ENCODE measurements at places on chromosomes 11 and 22.

DNA sequence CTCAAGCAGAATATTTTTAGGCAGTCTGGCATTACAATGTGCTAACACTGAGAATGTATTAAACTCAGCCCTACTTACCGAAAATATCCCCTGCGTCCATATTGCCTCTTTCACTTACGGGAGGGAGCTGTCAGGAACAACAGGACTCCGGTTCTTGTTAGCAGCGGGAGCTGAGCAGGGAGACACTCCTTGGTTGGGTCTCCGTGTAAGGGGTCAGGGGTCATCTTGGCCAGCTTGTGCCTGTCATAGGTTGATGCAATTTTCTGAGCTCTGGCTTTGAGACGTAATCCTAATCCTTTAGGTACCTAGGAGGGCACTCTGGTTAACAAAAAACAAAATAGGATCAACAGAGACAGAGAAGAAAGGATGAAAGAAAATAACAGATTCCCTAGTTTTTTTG is 1477.2 kb downstream of the BRD1 start:
- no peak for DNase-seq

DNA sequence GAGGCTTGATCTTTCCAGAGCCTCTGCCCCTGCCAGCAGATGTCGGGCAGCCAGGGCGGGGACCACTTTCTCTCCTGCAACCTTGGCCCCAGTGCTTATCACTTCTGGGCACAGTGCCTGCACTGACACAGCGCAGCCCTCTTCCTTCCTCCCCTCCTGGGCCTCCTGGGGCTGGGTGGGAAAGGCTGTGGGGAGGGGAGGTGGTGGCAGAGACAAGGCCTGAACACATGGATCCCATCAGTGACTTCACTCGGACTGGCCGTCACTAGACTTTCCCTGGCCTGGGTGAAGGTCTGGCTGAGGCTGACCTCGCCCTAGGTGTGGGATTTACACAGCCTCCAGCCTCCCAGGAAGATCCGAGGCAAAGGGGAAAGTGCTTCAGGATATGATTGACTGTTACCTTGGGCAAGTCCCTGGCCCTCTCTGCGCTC is 68.1 kb downstream of the LRRC32 start:
- no peak for DNase-seq

GRCh38 chr22:24819911-24820461 is 14.0 kb downstream of the SGSM1 start:
- DNase-seq: no peak

GRCh38 chr22:49701380-49702067 is 126.1 kb downstream of the BRD1 start:
- no peak for DNase-seq

GRCh38 chr22:26182723-26183122 is 13.5 kb downstream of the SEZ6L start:
- no peak for DNase-seq

DNA sequence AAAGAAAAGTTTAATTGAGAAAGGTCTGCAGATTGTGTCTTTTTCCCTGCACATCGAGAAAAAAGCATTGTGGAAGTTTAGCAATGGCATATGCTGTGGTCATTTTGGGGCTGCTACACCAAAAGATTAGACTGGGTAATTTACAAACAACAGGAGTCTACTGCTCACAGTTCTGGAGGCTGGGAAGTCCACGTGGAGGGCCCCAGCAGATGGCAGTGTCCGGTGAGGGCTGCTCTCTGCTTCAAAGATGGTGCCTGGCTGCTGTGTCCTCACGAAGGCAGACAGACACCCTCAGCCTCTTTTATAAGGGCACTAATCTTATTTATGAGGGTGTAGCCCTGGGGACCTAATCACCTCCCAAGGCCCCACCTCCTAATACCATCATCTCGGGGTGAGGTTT is 21.1 kb downstream of the PHF21B start:
- DNase-seq: no peak

DNA sequence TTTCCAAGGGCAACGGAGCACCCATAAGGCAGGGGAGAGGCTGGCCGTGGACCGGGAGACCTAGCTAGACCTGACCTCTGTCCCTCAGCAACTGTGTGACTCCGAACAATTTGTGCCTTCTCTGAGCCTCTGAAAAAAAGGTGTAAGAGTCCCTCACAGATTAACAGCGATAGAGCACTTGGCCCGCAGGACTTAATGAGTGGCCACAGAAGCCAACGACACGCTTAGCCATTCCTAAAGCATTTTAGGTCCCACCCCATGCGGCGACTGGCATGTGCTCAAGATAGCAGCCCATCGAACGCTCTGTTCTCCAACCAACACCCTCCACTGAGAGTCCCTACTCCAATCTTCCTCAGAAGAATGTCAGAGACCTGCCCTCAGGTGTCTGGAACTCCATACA is 1.5 kb downstream of the SULT4A1 start:
- DNase-seq: no peak

GRCh38 chr22:42716221-42716620 is 4.4 kb downstream of the A4GALT start:
- DNase-seq: no peak

- DNase-seq: no peak
Observed at GRCh38 chr11:65776196-65776595, 4.6 kb downstream of the AP5B1 start.

- DNase-seq: no peak
Observed at GRCh38 chr11:16356057-16356760, at the start of gene SOX6. TSS of gene SOX6 (minus strand) at chr11:16356546. CDS start at chr11:16341248, 15,298 bp downstream.

GRCh38 chr11:79428406-79428805 is 12.4 kb downstream of the TENM4 start:
- no peak for DNase-seq

- no peak for DNase-seq
Observed at GRCh38 chr22:29194184-29194583, 11.5 kb upstream of the EMID1 start.

DNA sequence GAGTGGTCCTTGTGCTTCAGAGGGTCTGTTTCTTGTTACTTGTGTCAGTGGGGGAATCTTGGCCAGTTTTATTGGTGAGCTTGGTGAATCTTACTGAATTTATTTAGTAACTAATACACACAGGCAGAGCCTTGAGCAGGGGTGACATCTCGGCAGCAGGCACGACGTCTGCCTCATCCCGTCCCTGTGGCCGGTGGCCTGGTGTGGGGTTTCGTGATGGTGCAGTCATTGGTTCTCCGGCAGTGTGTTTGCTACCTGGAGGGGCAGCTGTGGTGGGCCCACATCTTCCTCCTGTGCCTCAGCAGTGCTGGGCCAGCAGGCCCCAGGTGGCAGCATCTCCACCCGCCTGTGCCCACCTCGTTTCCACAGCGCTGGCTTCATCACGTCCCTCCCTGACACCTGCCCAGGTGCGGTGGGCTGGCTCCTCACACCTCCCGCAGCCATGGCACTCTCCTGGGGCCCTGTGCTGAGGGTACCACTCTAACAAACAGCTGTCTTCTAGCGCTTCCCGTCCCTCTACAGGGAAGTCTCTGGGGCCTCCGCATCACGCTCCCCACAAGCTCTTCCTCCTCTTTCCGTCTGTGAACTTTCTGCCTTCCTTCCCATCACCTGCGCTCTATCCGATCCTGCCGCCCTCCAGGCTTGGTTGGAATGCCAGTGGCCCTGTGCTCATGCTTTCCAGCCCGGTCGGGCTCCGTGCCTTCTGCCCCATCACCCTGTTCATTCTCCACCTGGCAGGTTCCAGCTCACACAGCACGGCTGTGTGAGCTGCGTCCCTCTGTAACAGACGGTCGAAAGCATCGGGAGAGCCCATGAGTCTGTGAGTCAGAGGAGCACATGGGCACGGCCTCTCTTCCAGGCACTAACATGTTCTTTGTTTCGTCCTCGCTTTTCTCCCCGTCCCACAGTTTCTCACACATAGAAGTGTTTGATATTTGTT is 203.4 kb downstream of the TBC1D22A start:
- no peak for DNase-seq

DNA sequence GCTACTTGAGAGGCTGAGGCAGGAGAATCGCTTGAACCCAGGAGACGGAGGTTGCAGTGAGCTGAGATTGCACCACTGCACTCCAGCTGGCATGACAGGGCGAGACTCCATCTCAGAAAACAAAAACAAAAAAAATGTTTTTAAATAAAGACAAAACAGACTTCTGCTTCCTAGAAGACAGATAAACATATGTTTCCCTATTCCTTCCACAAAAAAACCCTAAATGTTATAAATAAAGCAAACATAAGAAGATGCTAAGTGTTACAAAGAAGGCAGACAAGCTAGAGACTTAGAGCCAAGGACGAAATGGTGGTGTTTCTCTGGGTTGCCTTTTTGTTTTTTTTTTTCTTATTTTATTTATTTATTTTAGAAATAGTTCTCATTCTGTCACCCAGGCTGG is 5.6 kb upstream of the CLDN5 start:
- no peak for DNase-seq

GRCh38 chr11:88501541-88501940 is 164.0 kb upstream of the CTSC start:
- no peak for DNase-seq

GRCh38 chr11:37712251-37712650 is 1114.2 kb upstream of the RAG2 start:
- DNase-seq: peak; percentile 1

- no peak for DNase-seq
Observed at GRCh38 chr11:130475426-130476053, 27.1 kb downstream of the ADAMTS15 start.

GRCh38 chr22:45112136-45112879 is 51.4 kb upstream of the NUP50 start:
- no peak for DNase-seq

- no peak for DNase-seq
Observed at GRCh38 chr11:7494086-7494745, 8.9 kb downstream of the OLFML1 start.

DNA sequence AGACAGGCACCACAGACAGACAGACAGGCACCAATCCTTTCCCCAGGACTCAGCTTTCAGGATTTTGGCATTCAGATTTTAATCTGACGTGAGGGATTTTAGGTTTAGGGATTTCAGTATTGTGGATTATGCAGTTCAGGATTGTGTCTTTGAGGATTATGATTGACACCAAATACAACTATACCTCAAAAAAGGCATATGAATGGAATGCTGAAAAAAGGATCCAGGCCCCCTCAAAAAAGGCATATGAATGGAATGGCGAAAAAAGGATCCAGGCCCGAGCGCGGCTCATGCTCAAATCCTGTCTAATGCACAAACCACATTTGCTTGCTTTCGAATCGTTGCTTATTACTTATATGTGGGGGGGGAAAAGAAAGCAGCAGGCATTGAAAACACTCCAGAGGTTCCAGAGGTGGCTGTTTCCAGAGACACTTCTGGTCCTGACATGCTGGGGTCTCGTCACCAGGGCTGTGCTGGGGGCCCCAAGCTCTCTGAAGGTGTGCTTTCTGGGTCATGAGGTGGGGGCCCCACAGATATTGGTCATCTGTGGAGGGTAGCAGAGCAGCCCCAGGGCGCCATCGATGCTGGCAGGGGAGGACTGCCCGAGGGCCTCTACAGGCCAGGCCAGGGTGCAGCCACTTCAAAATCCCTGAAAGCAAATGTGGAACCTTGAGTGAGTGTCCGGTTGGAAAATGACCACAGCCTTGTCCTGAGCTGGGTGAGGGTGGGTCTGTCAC is 16.8 kb upstream of the OSBPL5 start:
- no peak for DNase-seq

- no peak for DNase-seq
Observed at GRCh38 chr22:42711281-42711731, 9.4 kb downstream of the A4GALT start.

- DNase-seq: no peak
Observed at GRCh38 chr11:109507836-109508561, 86.0 kb downstream of the C11orf87 start.

- no peak for DNase-seq
Observed at GRCh38 chr11:2734181-2735052, 34.6 kb upstream of the KCNQ1OT1 start.

- no peak for DNase-seq
Observed at GRCh38 chr11:102807921-102808320, 10.0 kb upstream of the MMP1 start.

- DNase-seq: no peak
Observed at GRCh38 chr11:10943968-10944367, 86.1 kb upstream of the ZBED5 start.

GRCh38 chr11:105609341-105609781 is 512 bp upstream of the GRIA4 start:
- DNase-seq: no peak

- DNase-seq: no peak
Observed at GRCh38 chr11:2376751-2377451, at the start of gene CD81. TSS of gene CD81 (plus strand) at chr11:2377310. CDS start at chr11:2377550, 240 bp downstream.

GRCh38 chr22:38352436-38352835 is 35.2 kb upstream of the CSNK1E start:
- no peak for DNase-seq

GRCh38 chr11:3954448-3955298 is 99.2 kb downstream of the STIM1 start:
- DNase-seq: no peak

GRCh38 chr11:10304495-10305261 is at the start of gene ADM:
TSS of gene ADM (plus strand) at chr11:10305073. CDS start at chr11:10305701, 628 bp downstream.
- DNase-seq: peak; percentile 92

DNA sequence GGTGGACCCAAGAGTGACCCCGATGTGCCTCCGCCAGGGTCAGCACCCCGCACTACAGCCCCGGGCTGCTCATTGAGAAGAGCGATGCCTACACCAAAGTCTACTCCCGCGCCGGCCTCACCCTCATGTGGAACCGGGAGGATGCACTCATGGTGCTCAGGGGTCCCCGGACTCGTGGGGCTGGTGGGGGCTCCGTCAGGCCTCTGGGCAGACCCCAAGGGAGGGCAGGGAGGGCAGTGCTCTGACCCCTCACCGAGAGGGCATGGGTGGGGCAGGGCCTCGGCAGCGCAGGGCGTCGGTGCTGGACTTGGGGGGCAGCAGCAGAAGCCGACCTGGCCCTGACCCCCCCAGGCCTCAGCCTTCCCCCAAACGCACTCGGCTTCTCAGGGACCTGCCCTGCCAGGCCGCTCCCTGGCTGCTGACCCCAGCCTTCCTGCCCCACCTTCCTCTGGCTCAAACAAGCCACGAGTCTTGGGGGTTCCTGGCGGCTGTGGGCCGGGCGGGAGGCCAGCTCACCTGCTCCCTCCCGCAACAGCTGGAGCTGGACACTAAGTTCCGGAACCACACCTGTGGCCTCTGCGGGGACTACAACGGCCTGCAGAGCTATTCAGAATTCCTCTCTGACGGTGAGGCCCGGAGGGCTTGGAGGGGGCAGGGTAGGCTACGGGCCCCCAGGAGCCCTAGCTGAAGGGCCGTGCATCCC is 2.9 kb downstream of the MUC2 start:
- DNase-seq: no peak

DNA sequence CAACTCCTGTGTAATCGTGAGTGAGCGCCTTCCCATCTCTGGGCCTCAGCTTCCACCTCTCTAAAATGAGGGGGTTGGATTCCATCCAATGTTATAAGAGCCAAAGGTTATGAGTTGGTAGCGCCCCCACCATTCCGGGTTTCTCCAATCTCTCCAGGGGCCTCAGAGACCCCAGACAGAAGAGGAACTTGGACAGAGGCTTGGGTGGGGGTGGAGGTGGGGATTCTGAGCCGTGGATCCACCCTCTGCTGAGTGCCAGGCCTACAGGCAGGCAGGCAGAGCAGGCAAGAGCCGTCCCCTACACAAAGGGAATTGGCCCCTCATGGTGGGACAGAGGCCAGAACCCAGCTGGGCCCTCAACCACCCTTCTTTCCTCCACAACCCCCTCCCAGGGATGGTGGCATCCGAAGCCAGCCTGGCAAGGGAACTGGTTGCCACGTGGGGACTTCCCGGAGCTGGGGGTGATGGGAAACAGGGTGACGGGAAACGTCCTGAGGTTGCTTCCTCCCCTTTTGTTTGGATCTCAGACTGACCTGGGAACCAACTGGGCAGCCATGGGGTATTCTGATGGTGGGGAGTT is 31.8 kb downstream of the TXN2 start:
- DNase-seq: no peak
